CD4-positive, alpha-beta memory T cell (primary cell): ENCODE measurements at places on chromosomes 1 and 21. TPM values are rescaled to one million over a fixed set of nuclear protein-coding genes. Genes with fewer than 3 reads are reported as not detected.
A peak's percentile ranks its signal among the peaks of the same experiment; 100 is the strongest.

The SFN gene
- 0.76 TPM for total RNA-seq

DNA sequence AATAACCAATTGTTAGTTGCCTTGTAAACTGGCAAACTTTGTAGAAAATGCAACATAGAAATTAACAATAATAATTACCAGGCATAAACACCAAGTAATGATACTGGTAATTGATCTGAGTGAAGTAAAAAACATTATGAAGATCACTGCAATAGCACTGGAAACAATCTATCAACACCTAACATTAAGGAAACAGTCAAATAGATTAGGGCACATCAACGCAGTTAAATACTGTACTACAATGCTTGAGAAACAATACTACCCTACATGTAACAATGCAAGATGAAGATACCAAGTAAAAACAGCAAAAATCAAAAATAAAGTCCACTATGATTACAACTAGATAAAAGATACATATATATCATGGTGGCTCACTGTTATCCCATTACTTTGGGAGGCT is 16.6 kb downstream of the SYDE2 start:
- H3K36me3 ChIP-seq = peaks cover 4% of the 10 kb centered on the region
- H3K4me3 ChIP-seq = no peak overlapping the region
- DNase-seq = no peak
- peaks cover 9% of the 10 kb centered on the region for H3K4me1 ChIP-seq

The SH3D21 gene
- total RNA-seq = 3.3 TPM

DNA sequence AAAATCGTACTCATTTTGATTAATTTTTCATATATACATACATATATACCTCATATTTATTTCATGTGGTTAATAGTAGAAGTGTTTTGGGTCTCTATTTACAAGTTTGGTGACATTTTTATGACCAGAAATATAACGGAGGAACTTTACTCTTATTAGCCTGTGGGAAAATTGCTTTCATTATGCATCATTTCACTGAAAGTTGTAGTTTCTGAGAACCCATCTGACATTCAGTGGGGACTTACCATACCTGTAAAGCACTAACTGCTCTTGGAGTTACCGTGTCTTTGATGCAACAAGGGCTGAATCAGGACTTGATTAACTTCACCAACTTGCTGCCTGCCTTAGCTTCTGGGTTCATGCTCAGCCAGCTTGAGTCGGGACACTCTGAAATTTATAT is 49.9 kb upstream of the ITPKB start:
- no peak for DNase-seq
- H3K36me3 ChIP-seq = no peaks in the 10 kb centered on the region
- H3K27ac ChIP-seq = no peak overlapping the region

The ILDR2 gene
- total RNA-seq = 0.25 TPM

DNA sequence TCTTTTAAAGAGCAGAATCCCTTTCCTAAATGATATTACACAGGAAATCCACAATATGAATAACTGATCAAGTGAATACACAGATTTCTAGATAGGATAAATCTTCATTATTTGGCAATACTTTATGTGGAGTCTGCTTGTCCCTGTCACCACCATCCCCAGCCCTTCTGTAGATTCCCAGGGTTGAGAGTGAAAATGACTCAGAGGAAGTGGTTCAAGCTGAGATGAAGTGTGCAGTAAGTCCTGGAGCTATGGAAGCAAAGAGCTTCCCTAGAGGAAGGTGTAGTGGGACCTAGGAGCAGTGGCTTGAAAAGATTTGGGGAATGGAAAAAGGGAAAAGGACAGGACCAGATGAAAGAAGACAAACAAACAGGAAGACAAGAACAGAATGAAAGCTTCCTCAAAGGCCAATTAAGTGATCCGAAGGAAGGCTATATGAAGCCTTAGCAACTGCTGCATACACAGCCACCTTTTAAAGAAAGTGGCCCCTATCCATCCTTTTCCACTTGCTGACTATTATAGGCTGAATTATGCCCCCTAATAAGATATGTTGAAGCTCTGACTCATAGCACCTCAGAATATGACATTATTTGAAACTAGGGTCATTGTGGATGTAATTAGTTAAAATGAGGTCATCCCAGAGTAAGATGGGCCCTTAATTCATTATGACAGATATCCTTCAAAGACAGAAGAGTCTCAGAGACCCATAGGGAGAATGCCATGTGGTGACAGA is 96.5 kb upstream of the CAMK1G start:
- no peak for DNase-seq
- H3K4me3 ChIP-seq = no peak overlapping the region
- H3K27me3 ChIP-seq = no peaks in the 10 kb centered on the region
- no peak overlapping the region for H3K27ac ChIP-seq
- H3K4me1 ChIP-seq = peaks cover 20% of the 10 kb centered on the region
- H3K36me3 ChIP-seq = no peaks in the 10 kb centered on the region

GRCh38 chr1:27668808-27669723 is 2.9 kb downstream of the IFI6 start:
- no peaks in the 10 kb centered on the region for H3K27me3 ChIP-seq
- H3K4me1 ChIP-seq = peaks cover 41% of the 10 kb centered on the region
- H3K4me3 ChIP-seq = peak overlapping the region; percentile 54
- peak overlapping the region; percentile 24 for H3K27ac ChIP-seq
- peaks cover 5% of the 10 kb centered on the region for H3K36me3 ChIP-seq
- DNase-seq = peak; percentile 84

GRCh38 chr1:67162954-67163353 is 3.3 kb upstream of the IL23R start:
- no peak overlapping the region for H3K4me3 ChIP-seq
- peaks cover 4% of the 10 kb centered on the region for H3K27me3 ChIP-seq
- no peaks in the 10 kb centered on the region for H3K4me1 ChIP-seq

GRCh38 chr1:237041795-237042525 is at the start of gene RYR2:
RYR2 (plus strand) TSS chr1:237042184; CDS start chr1:237042522, 338 bp downstream.
- no peaks in the 10 kb centered on the region for H3K36me3 ChIP-seq
- no peak within 1 kb of the TSS for H3K4me3 ChIP-seq
- H3K27me3 ChIP-seq = peaks cover 13% of the 10 kb centered on the region
- DNase-seq = no peak
- H3K27ac ChIP-seq = no peak within 1 kb of the TSS
- no peaks in the 10 kb centered on the region for H3K4me1 ChIP-seq

The A3GALT2 gene
- not detected for total RNA-seq

DNA sequence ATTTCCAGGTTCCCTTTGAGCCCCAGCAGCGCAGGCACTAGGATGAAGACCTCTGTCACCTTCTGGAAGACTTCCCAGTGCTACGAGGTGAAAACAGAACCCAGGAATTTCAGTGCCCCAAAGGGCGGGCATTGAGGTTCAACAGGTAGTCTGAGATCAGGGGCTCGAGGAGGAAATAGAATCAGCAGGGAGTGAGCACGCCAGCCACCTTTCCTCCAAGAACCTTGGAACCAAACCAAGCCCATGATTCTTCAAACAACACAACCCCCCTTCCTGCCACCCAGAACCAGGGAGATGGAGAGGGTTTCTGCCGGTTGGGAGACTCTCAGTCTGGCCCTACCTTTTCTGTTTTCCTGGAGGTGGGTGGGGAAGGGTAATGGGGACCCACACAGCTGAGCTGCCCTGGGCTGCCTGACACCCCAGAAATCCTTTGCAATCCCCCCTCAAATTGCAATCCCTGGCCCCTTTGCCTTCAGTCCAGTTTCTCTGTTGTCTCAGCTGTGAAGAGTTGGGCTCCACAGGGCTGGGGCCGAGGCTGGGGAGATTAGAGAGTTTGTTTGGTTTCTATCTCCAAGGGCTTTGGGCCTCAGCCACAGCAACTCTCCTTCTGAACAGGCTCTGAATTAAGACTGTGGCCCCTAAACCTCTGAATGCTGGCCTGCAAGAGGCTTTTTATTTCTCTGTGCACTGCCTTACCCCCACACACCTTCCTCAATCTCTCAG is 11.9 kb downstream of the SLC41A1 start:
- H3K27ac ChIP-seq = no peak overlapping the region
- no peak overlapping the region for H3K4me3 ChIP-seq
- peaks cover 21% of the 10 kb centered on the region for H3K4me1 ChIP-seq
- peaks cover 34% of the 10 kb centered on the region for H3K36me3 ChIP-seq

DNA sequence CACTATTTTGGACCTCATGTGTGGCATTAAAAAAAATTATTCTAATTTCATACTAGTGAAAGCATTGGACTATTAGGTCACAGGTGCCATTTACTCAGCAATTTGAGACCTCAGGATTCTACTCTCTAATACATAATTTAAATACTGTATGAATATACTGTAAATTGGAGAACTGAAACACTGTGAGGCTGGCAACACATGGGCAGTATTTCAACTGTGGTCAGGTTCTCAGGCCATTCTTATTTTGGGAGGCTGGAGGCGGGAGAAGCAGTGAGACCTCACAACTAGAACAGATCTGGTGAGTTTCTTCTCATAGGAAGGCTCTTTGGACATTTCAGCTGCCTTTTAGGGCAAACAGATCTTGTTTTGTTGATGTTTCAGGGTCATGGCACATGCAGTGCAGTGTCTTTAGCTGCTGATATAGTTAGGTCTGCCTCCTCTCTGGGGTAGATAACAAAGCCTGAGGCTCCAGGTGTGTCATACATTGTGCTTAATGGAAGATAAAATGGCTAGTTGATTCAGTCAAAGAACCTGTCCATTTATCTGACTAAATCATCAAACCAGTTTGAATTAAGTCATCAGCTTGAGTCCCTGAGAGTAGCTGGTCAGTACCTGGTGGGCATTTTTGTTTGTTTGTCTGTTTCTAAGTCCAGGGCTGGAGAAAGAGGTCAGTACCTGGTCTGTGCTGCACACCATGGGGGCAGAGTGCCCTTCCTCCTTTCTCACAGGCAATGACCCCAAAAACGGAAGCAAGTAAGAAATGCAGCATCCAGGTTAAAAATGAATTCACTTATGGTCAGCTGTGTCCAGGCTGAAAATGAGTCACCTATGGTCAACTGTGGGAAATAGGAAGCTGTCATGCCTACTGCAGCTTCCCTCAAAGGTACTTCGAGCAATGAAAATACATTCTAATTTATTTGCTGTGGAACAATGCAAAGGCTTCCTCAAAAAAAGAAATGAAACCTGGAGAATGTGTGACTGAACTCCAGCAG is 216.2 kb downstream of the SDCCAG8 start:
- H3K27me3 ChIP-seq = no peaks in the 10 kb centered on the region
- no peaks in the 10 kb centered on the region for H3K4me1 ChIP-seq
- H3K36me3 ChIP-seq = no peaks in the 10 kb centered on the region
- H3K4me3 ChIP-seq = no peak overlapping the region

DNA sequence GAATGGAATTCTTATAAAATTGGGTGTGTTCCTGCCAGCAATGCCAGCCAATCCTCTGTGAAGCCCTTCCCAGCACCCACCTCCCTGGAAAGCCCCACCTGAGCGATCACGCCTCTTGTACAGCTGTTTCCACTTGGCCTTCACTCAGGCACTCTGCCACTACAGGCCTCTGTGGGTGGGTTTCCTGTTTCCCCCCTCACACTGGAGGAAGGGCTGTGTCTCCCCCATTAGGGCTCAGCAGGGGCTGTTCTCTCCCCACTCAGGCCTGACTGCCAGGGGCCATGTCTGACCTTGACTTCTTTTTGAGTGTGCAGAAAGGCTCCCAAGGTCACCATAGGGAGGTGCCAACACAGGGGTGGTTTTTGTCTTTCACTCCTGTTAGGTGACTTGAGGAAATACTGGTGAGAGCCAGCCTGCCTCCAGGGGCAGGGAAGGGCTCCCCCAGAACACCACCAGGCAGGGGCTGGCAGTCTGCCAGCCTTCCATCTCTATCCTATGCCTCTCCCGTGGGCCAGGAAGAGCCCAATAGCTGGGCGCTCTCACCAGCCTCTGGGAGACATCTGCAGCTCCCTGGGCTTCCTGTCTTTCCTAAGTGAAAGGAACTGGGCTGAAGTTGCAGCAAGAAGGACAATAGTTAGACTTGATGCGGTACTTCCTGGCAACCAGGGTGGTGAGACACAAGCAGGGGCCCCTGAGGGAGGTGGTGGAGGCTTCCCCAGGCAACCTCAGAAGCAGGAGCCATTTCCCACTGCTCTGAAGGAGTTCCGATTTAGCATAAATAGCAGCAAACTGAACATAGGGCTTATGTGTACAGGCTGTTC is 49.1 kb downstream of the ELK4 start:
- H3K4me3 ChIP-seq = no peak overlapping the region
- H3K27ac ChIP-seq = no peak overlapping the region
- no peaks in the 10 kb centered on the region for H3K4me1 ChIP-seq
- peaks cover 10% of the 10 kb centered on the region for H3K27me3 ChIP-seq
- H3K36me3 ChIP-seq = no peaks in the 10 kb centered on the region

- no peaks in the 10 kb centered on the region for H3K36me3 ChIP-seq
- no peaks in the 10 kb centered on the region for H3K27me3 ChIP-seq
- H3K27ac ChIP-seq = no peak overlapping the region
These were observed 214.5 kb downstream of the VAV3 start for GRCh38 chr1:107750364-107750959.

DNA sequence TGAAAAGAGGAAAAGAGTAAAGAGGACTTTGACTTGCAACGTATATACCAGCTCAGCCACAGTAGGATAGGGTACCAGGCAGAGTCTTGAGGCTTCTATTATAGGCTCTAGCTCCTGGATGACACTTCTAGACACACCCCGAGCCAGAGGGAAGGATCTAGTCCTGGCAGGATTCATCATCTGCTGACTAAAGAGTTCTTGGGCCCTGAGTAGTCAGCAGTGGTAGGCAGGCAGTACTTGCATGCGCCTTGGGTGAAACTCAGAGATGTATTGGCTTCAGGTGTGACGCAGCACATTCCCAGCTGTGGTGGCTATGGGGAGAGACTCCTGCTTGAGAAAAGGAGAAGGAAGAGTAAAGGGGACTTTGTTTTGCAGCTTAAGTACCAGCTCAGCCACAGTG is 162.3 kb upstream of the APP start:
- H3K36me3 ChIP-seq = no peaks in the 10 kb centered on the region
- no peak overlapping the region for H3K4me3 ChIP-seq
- H3K27me3 ChIP-seq = no peaks in the 10 kb centered on the region
- H3K27ac ChIP-seq = no peak overlapping the region
- no peak for DNase-seq

The TEDDM1 gene
- total RNA-seq = not detected

- H3K27me3 ChIP-seq = no peaks in the 10 kb centered on the region
- peaks cover 22% of the 10 kb centered on the region for H3K4me1 ChIP-seq
- peak; percentile 86 for DNase-seq
- H3K4me3 ChIP-seq = no peak overlapping the region
These were observed 30.0 kb downstream of the SLC27A3 start for GRCh38 chr1:153805042-153805745.

The RGS18 gene
- total RNA-seq = 1.6 TPM

DNA sequence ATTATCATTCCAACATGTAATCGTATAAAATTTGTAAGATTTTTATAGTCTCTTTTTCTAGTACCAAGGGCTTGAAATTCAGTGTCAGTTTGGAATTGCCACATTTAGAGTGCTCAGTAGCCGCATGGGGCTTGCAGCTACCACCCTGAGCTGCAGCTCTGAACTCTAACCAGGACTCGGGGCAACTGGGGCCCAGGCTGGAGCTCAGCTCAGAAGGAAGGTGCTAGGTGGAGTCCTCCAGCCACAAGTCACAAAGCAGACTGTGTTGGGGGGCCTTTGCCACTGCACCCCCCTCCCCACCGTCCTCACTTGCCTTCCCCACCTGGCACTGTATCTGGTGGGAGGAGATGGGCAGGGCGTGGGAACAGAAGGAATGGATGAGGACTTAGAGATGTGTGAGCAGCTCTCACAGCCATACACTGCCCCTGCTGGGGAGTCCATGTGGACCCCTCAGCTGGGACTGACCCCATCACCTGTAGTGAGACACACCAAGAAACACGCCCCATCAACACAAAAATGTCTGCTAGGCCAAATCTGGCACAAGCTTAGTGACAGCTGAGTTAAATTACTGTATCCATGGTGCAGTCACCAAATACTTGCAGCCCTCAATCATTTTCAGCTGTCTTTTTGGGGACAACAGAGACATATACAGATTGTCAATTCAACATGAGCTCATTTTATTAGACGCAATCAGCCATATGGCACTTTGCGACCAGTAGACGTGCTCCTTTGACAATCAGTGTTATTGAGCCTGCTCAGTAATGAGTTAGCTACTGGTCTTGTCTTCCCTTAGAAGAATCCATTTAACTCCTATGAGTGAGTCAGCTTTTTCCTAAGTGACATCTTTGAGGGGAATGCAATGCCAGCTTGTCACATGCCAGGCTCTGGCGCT is 241.7 kb upstream of the RAB4A start:
- peaks cover 51% of the 10 kb centered on the region for H3K4me1 ChIP-seq
- H3K27ac ChIP-seq = no peak overlapping the region
- no peak for DNase-seq
- no peaks in the 10 kb centered on the region for H3K27me3 ChIP-seq
